ENCODE measurements at places on chromosomes 6 and 20.

DNA sequence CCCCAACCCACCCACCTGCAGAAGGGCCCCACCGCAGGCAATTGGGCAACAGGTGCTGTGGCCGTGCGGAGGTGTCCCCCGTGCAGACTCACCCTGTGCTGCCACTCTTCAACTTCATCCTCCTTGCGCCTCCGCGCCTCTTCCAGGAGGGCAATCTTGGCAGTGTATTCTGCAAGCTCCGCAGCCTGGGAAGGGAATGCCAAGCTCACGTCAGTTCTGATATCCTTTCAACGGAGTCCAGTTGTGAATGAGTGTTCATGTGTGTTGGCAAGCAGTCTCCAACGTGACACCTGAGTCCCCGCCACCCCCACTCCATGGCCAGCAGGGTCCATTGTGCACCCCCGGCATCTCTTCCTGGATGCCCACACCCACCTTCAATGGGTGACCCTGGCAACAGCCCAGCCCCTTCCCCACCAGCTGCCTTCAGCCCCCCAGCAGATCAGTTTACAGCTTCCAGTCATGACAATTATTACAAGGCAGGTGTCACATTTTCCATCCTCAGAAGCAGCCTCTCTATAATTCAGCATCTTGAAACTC is 49.9 kb downstream of the EZR start:
- DNase-seq, result no peak

- DNase-seq, result no peak
These were observed 58.4 kb upstream of the NFATC2 start for GRCh38 chr20:51600950-51601349.

GRCh38 chr6:112145080-112145573 is 57.7 kb downstream of the FAM229B start:
- no peak for DNase-seq

DNA sequence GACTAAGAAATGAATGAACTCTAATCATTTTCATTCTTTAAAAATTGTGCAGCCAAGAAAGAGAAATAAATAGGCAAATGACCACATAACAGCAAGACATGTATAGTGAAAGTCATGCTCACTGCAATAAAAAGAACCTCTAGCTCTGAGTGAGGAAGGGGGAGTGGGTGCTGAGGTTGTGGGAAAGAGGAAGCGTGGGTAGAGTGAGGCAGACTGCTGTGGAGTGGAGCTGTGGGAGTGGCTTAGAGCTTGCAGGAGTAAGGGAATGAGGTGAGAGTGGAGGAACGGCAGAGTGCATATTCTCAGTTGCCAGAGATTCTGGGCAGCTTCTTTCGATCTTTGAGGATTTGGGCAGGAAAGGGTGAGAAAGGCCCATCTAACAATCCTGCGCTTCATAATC is 10.4 kb downstream of the DEFB129 start:
- DNase-seq, result peak; percentile 32

GRCh38 chr20:47795214-47795907 is 10.1 kb upstream of the SULF2 start:
- no peak for DNase-seq

- DNase-seq, result no peak
These were observed 4.3 kb downstream of the SDCBP2 start for GRCh38 chr20:1324598-1325172.

GRCh38 chr6:148179786-148180185 is 162.9 kb upstream of the SASH1 start:
- DNase-seq, result peak; percentile 9

DNA sequence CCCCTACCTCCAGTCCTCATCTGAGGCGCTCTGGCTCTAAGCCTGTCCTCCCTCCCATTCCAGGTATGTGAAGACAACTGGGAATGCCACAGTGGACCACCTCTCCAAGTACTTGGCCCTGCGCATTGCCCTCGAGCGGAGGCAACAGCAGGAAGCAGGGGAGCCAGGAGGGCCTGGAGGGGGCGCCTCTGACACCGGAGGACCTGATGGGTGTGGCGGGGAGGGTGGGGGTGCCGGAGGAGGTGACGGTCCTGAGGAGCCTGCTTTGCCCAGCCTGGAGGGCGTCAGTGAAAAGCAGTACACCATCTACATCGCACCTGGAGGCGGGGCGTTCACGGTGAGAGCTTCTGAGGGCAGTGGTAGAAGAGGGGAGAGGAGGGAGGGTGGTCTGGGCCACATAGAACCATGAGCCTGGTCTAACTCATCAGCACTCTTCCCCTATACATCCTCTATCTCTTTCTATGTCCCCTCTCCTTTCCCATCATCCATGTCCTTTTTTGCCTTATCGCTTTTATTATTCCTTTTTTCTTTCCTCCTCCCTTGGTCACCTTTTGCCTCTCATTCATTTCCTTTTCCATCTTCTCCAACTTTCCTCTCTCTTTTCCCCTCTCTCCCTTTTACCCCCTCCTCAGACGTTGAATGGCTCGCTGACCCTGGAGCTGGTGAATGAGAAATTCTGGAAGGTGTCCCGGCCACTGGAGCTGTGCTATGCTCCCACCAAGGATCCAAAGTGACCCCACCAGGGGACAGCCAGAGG is 3.5 kb downstream of the RING1 start:
- DNase-seq, result no peak

DNA sequence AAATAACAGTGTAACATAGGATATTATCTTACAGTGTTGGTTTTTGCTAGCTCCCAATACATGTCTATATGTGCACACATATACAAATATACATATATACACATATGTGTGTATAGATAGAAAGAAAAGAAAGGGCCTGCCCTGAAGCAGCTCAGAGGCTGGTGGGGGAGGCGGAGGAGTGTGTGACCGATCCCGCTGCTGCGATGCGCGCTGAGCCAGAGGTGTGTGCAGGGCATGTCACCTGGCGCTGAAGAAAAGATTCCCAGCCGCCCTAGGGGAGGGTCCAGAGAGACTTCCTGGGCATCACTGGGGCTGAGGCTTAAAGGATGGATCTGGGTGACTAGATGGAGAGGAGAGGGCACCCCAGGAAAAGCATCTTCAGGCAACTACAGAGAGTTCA is 110.2 kb downstream of the FAM50B start:
- no peak for DNase-seq

DNA sequence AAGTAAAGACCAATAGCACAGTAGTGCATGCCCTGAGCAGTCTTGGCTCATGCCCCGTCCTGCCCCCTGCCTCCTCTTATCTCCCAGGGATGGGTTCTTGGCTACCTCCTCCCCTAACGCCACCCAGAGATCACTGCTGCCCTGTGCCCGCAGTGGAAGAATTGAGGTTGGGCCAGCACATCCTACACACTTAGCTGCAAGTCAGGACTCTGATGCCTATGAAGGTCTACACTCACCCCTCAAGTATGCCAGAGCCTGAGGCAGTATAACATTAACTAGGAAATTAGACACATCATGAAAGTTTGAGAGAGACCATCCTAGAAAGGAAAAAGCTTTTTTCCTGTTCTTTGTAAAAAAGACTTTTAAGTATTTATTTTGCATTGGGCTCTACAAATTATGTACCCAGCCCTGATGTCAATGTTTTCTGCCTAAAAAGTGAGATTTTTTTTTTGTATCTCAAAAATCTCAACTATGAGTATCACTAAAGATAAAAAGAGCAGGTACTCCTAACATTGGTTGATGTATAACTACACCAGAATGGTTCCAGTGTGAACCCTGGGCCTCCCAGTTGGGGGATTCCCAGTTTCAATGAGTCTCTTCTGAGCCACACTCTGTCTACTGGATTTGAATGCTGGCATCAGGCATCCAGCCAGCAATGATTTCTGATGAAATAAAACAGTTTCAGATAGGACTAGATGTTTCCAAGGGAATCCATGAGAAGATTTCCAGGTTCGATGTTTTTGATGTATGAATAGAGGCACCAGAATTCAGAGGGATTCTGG is 115.4 kb downstream of the ISM1 start:
- no peak for DNase-seq

GRCh38 chr6:16491666-16492313 is 253.4 kb downstream of the GMPR start:
- DNase-seq, result no peak

DNA sequence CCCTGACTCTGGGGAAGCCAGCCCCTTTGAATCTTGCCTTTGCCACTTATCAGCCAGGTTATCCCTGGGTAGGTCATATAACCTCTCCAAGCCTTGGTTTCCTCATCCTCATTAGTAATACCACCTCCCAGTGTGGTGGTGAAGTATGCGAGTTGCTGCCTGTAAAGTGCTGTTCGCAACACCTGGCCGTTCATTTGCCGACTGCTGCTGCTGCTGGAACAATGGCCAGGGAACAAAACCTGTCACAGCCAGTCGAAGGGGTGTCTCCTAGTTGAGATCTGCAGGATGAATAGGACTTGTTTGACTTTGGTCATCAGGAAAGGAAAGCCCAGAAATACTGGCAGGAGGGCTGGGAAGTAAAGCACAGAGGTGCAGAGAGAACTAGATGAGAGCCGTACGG is 6.1 kb downstream of the MANBAL start:
- no peak for DNase-seq
